ENCODE measurements at places on chromosomes 7 and 10.

GRCh38 chr7:50696810-50697582, 85.7 kb downstream of the GRB10 start:
- DNase-seq: no peak

- no peak for DNase-seq
These were observed 189.4 kb downstream of the ELFN1 start for GRCh38 chr7:1859266-1860035.

GRCh38 chr7:140383954-140384713, 14.2 kb downstream of the SLC37A3 start:
- DNase-seq: no peak

- no peak for DNase-seq
These were observed 26.4 kb upstream of the KLF6 start for GRCh38 chr10:3811291-3811870.

DNA sequence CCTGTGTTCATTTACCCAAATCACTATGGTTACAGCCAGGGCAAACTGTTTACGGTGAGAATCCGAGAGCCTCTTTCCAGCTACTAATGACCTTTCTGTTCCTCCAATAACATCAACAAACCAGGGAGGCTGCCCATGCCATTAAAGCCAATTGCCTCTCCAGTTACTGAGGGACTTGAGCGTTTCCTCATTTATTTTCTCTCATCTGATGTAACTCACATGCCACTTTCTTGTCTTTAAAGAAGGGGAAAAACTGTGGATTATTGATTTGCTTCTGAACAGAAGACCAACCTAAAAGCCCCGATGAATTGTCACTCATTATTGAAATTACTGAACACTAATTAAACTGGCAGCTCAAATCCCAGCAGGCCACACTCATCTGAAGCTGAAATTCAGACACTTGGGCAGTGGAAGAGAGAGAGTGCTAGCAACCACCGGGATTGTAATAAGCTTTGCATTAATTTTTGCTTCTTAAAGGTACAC, 595.8 kb upstream of the MKI67 start:
- DNase-seq: no peak

DNA sequence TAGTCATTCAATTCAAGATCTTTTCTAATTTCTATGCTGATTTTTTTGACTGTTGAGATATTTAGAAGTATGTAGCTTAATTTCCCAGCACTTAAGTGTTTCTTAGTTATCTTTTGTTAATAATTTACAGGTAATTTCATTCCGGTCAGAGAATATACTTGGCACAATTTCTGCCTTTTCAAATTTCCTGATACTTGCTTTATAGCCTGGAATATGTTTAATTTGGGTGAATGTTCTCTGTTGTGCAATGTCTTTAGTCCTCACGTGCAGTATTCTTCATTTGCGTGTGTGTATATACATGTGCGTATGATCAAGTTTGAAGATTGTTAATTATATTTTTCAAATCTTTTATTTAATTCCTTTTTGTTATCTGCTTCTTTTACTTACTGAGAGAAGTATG, 989.3 kb downstream of the LRMDA start:
- no peak for DNase-seq

- DNase-seq: no peak
These were observed 655.0 kb upstream of the ADARB2 start for GRCh38 chr10:2392145-2392812.

GRCh38 chr7:21314954-21315353, 112.9 kb upstream of the SP4 start:
- no peak for DNase-seq

GRCh38 chr10:4151466-4151865, 366.5 kb upstream of the KLF6 start:
- no peak for DNase-seq

Measured in stimulated activated CD8-positive, alpha-beta memory T cell treated with anti-CD3 and anti-CD28 coated beads, Interleukin-2, amount 100 ng/mL, for 1 hour (primary cell).